ENCODE measurements at places on chromosomes 2 and 18. TPM values are rescaled to one million over a fixed set of nuclear protein-coding genes. Genes with fewer than 3 reads are reported as not detected.

DNA sequence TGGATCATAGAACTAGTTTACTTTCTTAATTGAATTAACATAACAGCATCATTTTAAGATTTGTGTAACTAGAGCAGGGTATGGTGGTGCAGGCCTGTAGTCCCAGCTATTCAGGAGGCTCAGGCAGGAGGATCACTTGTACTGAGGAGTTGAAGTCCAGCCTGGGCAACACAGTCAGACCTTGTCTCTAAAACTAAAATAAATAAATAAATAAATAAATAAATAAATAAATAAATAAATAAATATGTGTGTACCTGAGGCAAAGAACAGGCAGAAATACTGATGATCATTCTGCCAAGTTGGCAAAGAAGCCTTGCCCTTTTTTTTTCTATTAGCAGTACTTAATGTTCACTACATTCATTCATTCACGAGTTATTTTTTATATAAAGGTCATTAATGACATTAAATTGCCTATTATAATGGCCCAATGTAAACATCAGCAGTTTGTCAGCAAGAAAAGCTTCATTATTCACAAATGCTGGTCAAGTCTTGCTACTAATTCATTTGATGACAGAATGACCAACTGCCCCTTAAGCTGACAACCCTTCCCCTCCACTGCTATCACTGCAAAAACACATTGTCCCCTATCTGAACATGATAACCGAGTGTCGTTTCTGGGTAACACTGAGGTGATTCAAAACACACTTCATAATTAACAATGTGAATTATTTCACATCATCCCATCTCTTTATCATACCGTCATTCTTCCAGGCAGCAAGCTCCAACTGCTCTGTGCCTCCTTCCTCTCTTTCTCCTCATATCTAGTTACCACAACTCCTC lies 39.0 kb downstream of the ARL5A start:
- DNase-seq, result no peak

DNA sequence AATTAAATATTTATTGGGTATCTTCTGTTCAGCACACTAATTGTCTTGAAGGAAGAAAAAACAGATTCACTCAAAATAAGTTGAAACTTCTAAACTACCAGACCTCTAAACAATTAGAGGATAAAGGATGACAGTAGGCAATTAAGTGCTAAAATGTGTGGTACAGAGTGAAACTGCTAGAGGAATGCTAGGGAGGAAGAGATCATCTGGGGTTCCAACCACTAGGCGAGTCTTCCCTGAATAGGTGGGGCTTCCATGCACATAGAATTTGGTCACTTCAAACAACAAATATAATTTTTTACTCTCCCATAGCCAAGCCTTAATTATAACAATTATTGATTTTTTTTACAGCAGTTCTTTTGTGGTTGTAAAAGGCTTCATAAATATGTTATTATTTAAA lies 559.0 kb upstream of the ZEB2 start:
- DNase-seq, result no peak

The ANO7 gene
- 1.9 TPM for total RNA-seq

DNA sequence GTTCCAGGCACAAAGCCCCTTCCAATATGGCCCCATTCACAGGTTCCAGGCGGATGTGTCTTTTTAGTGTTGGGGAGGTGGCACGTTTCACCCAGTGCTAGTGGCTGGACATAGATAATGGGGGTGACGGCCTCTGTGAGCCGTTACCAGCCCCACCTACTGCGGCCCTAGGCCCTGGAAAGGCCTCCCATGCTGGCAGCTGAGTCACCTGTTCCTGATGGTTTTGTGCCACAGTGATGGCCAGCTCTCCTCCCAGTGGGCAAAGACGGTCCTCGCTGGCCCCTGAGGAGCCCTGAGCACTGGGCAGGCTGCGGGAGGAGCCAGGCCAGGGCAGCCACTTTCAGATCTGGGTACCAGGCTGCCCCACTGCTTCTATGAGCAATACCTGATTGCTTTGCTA lies 40.0 kb upstream of the GPC1 start:
- DNase-seq, result peak; percentile 55

DNA sequence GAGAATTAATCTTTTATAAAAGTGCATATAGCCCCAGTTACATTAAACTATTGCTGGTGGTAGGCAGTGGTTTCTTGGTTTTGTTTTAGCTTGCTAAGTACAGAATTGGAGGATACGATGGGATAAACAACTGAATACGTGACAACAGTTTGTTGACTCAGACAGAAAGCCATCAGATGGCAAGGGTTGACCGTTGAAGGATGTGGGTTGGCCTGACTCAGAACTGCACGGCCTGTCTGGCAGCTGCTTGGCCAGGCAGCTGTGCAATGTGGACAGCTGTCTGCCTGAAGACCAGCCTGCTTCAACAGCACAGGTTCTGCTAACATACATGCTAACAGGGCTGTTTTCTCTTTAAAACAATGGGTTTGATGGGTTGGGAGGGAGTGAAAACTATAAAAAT lies 46.6 kb downstream of the PRKRA start:
- DNase-seq, result no peak

The MITD1 gene
- total RNA-seq, result 29.1 TPM

- peak; percentile 57 for DNase-seq
These were observed 4.0 kb downstream of the NEU4 start for GRCh38 chr2:241812730-241813643.

The PPP1R1C gene
- 2.5 TPM for total RNA-seq

The DYNAP gene
- not detected for total RNA-seq

The NEB gene
- total RNA-seq, result 0.88 TPM

The CROCC2 gene
- 0.13 TPM for total RNA-seq

DNA sequence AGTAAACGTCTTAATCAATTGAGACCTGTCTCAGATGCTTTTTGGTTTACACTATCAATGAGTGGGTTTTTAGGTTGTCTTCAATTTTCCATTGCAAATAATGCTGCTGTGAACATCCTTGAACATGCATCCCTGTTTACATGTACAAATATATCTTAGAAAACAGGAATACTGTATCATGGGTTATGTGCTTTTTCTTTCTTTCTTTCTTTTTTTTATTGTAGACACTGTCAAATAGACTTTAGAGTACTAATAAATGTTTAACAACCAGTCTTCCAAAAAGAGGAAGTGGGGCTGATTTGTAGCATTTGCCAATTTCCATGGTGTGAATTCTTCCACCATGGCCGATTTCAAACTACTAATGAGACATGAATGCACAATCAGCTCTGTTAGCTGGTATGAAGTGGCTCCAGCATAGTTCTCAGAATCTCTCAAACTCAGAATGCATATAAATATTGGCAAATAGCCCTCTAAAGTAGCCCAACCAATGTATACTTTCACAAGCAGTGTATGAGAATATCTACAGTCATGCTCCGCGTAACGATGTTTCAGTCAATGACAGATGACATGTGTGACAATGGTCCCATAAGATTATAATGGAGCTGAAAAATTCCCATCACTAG lies 50.3 kb upstream of the B3GNT2 start:
- DNase-seq, result no peak

DNA sequence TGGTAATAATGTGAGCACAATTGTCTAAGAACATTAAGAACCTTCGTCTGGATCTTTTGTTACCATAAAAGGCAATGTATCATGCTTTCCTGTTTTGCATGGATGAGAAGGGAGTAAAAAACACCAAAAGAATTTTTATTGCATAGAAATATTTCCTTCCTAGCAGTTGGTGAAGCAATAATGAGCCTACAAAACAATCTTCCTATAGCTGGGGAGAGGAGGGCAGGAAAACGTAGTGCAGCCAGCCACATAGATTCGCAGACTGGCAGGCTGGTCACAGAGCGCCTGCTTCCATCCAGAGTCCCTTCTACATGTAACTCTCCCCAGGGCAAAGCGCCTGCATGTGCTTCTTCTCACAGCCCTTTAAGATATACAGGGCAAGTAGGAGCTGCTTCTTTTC lies 190.4 kb downstream of the BABAM2 start:
- DNase-seq, result peak; percentile 26

- no peak for DNase-seq
These were observed 60.6 kb downstream of the ITGA4 start for GRCh38 chr2:181517685-181518301.

GRCh38 chr2:23386339-23387220 lies 1.6 kb downstream of the KLHL29 start:
- DNase-seq, result peak; percentile 72

DNA sequence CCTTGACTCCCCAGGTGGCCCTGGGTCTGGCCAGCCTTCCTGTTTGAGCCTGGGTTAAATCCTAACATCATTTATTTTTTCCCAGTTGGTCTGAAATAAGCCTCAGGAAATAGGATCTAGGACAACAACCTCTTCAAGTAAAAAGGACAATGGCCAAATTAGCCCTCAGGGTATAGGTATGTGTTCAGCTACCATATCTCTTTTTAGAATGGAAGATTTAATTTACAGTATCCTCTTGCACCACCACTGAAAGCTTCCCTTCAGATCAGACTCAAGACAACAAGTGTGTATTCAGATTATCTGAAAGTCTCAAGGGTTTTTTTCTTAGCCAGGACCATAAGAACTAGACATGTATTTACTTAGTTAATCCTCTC lies 61.6 kb upstream of the CXCR4 start:
- no peak for DNase-seq

- DNase-seq, result no peak
These were observed 124.0 kb downstream of the PRELID3A start for GRCh38 chr18:12531749-12532148.

DNA sequence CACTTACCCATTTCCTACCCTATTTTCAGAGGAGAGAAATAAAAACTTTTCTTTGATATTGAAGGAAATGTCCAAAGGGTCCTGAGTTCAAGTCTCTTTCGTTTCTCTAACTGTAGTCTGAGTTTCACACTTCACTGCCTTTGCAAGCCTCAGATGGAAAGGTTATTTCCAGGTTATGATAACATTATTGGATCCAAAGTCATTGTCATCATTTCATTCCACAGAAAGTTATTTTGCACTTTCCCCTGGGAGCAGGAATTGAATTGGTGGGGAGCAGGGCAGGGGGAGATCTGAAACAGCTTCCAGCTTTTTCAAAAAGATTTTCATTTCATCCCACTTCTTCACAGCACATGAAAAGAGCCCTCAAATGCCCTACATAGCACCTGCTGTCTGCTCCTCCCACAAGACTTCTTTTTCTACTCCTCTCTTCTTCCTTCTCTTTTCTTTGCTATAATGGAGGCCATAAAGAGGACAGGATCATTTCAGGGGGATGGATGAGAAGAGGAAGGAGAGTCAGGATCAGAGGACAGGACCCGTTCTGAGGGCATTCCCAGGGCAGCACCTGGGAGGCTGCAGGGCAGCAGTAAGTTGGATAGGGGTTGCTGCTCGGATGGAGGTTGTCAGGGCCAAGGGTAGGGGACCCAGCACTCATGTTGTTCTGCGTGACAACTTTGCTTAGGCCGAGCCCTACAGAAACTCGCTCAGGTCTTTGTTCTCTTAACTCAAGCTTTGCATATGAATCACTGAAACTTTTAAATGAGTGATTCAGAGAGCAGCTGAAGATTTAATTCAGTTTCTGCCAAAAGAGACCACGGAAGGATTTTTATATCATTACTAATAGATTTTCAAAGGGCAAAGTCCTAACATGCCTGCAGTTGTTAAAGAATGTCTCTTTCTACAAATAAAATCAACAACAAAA lies 11.4 kb upstream of the GALNT5 start:
- no peak for DNase-seq

- no peak for DNase-seq
These were observed 323.6 kb upstream of the TNP1 start for GRCh38 chr2:217183471-217183870.

The GLI2 gene
- total RNA-seq, result 3.7 TPM

- peak; percentile 24 for DNase-seq
These were observed 35.0 kb upstream of the AGAP1 start for GRCh38 chr2:235458839-235459273.

- DNase-seq, result no peak
These were observed 15.3 kb upstream of the PLB1 start for GRCh38 chr2:28480403-28481049.

DNA sequence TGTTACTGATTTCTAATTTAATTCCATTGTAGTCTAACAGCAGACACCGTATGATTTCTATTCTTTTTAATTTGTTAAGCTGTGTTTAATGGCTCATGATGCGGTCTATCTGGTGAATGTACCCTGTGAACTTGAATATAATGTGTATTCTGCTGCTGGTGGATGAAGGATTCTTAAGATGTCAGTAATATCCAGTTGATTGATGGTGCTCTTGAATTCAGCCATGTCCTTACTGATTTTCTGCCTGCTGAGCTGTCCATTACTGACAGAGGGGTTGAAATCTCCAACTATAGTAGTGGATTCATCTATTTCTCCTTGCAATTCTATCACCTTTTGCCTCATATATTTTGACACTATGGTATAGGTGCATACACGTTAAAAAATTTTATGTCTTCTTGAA lies 373.3 kb upstream of the RAB12 start:
- DNase-seq, result no peak

DNA sequence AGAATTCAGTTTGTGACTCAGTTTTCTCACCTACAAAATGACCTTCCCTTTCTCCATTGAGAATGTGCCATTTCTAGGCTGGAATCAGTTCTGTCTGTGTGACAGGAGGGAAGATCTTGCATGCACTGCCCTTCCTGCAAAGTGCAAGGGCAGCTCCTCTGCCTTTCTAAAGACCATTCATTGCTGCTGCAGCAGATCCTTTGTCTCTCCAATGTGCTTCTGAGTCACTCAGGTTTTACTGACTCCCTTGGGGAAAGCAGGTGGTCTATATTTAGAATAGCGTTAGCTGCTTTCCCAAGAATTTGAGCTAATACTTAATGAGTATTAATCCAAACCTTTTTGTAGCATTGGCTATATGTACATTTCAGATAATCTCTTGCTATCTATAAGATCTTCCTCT lies 62.5 kb downstream of the DAW1 start:
- no peak for DNase-seq

DNA sequence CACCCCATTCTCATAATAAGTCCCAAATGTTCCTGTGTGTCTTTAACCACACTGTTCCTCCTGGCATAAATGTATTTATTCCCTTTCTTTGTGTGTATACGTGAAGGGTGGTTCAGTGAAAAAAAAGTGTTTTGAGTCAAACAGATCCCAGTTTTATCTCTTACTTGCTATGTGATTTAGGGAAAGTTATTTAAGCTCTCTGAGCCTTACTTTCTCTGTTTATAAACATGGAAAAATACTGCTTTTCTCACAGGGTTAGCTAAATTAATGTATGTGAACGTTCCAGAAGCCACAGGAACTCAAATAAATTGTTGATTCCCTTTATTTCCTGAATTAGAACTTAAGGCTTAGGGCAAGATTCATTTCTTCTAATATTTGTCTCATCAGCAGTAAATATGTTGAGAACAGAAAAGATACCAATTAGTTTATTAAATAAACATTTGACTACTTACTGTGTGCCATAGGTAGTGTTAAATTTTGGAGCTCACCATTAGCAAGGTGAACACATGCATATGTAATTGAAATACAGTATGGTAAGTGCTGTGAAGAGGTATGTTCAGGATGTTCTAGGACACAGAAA lies 33.2 kb downstream of the RALBP1 start:
- no peak for DNase-seq

GRCh38 chr2:122627388-122627787 lies 871.9 kb downstream of the TSN start:
- no peak for DNase-seq

The PSTPIP2 gene
- 11.1 TPM for total RNA-seq

- no peak for DNase-seq
These were observed 977.4 kb downstream of the TMEM182 start for GRCh38 chr2:103739186-103739585.
